Activated CD8-positive, alpha-beta memory T cell treated with anti-CD3 and anti-CD28 coated beads for 4 hours (primary cell): ENCODE measurements at places on chromosomes 6 and 20.

DNA sequence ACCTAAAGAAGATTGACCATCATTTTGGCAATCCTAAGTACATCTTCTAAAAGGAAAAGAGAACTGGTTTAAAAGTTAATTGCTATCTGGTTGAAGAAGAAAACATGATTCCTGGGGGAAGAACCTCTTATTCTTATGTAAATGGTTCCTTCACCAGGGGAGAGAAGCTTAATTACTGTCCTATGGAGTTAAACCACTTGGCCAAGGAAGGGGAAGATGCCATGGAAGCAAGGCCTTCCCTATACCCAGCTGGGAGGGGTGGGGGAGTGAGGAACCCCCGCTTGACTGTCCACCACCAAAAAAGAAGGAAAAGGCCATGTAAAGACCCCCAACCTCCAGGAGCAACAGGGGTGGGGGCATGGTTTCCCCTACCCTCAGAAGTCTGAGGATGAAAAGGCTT, 962.1 kb downstream of the GRIK2 start:
- no peak for DNase-seq

GRCh38 chr6:118844915-118845314, 49.0 kb upstream of the ASF1A start:
- no peak for DNase-seq

GRCh38 chr6:21039926-21040325, 505.7 kb downstream of the CDKAL1 start:
- no peak for DNase-seq

- no peak for DNase-seq
Observed at GRCh38 chr6:31243508-31243907, 28.4 kb downstream of the HLA-C start.

- no peak for DNase-seq
Observed at GRCh38 chr6:44892579-44892978, 435.6 kb upstream of the RUNX2 start.
